ENCODE measurements at places on chromosomes 11 and 22. TPM values are rescaled to one million over a fixed set of nuclear protein-coding genes. Genes with fewer than 3 reads are reported as not detected.
A peak's percentile ranks its signal among the peaks of the same experiment; 100 is the strongest.

The TPH1 gene
- 0.32 TPM for total RNA-seq

The JAML gene
- total RNA-seq: not detected

The PGGHG gene
- 25.1 TPM for total RNA-seq

The TSPAN32 gene
- not detected for total RNA-seq

The FERMT3 gene
- total RNA-seq: 1.6 TPM

The ANKRD49 gene
- 10.3 TPM for total RNA-seq

DNA sequence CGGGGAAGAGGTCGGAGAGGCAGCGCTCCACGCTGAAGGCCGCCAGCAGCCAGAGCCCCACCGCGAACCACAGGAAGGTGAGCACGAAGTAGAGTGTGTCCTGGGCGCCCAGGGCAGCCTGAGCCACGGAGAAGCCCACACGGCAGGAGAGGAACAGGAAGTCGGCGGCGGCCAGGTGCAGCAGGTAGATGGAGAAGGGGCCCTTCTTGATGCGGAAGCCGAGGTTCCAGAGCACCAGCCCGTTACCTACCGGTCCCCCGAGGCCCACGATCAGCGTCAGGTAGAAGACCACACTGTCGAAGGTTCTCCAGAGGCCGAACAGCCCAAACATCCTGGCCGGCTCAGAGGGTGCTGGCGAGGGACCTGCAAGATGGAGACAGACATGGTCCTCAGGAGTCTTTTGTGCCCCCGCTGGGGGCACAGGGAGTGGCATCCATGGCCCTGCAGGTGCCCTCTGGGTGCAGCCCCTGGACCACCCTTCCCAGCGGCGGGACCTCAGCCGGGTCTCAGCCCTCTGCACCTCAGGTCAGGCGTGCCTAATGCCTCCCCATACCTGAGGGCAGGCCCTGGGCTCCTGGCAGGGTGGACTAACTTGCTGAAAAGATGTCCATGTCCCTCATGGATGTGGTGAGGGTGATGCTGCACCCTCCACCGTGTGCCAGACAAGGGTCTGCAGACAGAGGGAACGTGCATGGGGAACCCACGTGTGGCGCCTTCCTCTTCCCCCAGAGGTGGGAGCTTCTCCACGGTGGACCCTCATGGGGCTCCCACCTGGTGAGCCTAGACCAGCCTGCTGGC is at the start of gene MRGPRG:
Gene MRGPRG (minus strand): TSS at position 331 of the 798 bp plus-strand sequence. CDS start 0 bp downstream, at position 331.
- DNase-seq: no peak

GRCh38 chr22:30305906-30306626 is 16.8 kb upstream of the CASTOR1 start:
- DNase-seq: no peak

GRCh38 chr11:36693139-36693843 is 95.3 kb upstream of the RAG2 start:
- no peak for DNase-seq

DNA sequence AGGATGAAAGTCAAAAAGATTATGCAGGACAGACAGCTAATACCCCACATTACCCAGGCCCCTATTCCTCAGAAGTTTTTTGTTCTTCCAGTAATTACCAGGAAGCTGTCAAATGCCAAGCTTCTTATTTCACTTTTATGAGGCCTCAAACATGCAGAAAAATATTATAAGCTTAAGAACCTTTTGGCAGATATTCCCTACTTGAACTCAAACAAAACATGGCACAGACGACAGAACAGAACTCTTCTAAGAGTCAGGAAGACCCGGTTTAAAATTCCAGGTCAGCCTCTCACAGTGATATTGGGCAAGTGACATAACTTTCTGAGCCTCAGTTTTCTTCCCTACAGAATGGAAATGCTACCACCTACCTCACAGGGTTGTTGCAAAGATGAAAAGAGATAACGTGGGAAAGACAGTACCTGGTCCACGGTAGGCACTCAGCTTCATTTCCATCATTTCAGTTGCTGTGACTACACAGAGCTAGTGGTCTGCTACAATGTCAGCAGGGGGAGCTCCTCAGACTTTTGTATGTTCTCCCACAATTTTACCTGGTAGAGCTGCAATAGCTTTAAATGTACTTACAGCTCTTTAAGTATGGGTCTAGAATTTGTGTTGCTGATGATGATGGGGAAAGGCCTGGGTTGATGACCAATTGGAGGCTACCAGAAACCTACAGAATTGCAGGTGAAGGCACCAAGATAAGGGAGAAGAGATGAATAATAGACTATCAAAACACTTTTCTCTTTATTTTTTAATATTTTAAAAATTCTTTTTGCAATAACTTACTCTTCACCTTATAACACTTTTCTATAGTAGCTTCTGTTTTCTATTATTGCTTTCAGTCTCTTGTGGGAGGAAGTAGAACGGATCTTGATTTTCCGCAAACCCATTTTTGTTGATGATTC is 98.3 kb upstream of the CHRM4 start:
- peak; percentile 39 for DNase-seq

GRCh38 chr11:116334596-116334995 is 438.2 kb downstream of the BUD13 start:
- no peak for DNase-seq

GRCh38 chr22:44975427-44976262 is 34.2 kb downstream of the PHF21B start:
- DNase-seq: peak; percentile 56

GRCh38 chr11:60098508-60098907 is 10.0 kb downstream of the MS4A2 start:
- no peak for DNase-seq

DNA sequence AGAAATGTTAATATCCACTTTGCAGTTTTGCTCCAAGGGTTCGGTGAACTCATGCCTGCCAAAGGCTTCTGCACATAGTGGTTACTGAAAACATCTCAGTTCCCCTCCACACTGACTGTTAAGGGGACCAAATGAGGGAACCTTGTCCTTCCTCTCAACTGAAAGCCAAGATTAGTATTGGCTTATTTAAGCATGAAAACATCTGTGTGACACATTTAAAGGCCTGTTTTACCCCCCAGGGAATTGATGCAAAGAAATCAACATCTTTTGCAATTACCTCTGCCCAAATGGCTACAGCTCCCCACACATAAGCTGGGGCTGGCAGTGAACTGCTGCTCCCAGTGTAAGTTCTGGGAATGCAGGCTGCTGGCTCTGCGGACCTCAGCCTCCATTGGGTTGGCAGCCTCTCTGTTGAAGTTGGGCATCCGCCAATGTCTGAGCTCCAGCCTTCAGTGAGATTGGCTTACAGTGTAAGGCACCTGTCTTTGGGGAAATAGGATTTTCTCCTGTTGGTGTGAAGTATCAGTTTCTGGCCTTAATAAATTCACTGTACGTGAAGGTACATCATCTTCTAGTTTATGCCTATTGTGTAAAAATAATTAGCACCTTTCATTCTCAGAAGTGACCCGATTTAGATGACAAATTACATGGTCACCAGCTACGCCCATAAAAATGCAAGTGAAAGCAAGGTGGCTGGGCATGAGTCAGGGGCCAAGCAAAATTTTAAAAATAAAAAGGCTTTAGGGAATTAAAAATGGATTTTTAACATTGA is 213.4 kb upstream of the SYN3 start:
- peak; percentile 32 for DNase-seq

DNA sequence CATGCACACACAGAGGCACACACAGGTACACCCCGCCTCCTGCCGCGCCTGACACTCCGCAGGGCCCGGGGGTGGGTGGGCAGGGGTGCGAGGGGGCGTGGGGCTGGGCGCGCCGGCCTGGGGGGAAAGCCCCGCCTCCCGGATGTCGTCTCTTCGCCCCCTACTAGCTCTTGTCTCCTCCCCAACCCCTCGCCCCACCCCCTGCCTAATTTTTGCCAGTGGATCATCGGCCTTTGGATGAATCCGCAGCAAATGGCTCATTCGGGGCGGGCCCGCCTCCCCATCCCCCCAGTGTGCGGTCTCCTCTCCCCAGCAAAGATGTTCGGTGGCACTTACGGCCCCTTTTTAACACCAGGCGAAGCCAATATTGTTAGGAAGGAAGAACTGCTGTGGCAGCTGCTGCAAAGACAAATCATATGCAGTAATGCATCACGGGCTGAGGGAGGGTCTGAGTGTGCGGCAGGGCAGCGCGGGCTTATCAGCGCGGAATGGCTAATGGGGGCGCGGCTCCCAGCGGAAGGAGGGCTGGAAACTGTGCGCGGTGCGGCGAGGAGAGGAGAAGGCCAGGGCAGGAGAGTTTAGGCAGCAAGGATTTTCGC is 13.4 kb upstream of the NECTIN1 start:
- no peak for DNase-seq

- DNase-seq: no peak
These were observed 82.5 kb downstream of the MAML2 start for GRCh38 chr11:96260532-96260931.

GRCh38 chr11:62689421-62690183 is at the start of gene LRRN4CL:
TSS of gene LRRN4CL (minus strand) at chr11:62689530. CDS start at chr11:62688508, 1,022 bp downstream.
- peak; percentile 88 for DNase-seq

- DNase-seq: no peak
These were observed 1.8 kb downstream of the CD82 start for GRCh38 chr11:44566952-44567875.

DNA sequence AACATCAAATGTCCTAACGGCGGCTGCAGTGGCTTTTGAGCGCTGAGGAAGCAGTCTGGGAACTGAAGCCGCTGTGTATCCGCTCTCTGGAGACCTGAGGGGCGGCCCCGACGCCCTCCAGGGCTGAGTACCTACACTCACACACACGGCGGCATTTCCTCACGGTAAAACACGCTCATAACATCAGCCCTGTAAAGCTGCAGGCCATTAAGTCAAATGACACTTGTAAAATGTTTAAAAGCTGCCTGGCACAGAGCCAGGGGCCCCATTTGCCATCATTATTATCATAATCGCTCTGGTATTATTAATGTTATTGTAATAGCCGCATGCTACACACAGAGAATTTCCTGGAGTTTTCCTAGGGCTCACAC is 5.1 kb downstream of the CARS1 start:
- no peak for DNase-seq

DNA sequence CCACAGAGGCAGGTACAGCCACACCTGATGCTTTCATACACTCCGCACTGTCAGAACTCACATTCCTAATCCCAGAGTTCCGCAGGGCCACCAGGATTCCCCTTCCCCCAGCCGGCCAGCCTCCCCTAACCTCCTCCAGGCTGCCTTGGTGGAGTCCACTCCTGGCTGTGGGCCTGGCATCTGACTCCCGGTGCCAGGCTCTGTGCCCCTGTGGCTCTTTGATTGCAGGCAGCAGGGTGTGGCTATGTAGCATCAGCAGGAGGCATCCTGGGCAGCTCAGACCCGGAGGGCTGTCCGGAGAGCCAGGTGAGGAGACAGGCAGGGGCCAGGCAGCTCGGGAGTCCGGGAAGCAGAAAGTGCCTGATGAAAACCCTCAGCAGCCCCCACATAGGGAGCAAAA is 1432.9 kb downstream of the BRD1 start:
- DNase-seq: no peak

GRCh38 chr22:45629469-45630089 is 42.1 kb upstream of the ATXN10 start:
- no peak for DNase-seq

- DNase-seq: no peak
These were observed 863.6 kb downstream of the FAM181B start for GRCh38 chr11:81870066-81870412.

DNA sequence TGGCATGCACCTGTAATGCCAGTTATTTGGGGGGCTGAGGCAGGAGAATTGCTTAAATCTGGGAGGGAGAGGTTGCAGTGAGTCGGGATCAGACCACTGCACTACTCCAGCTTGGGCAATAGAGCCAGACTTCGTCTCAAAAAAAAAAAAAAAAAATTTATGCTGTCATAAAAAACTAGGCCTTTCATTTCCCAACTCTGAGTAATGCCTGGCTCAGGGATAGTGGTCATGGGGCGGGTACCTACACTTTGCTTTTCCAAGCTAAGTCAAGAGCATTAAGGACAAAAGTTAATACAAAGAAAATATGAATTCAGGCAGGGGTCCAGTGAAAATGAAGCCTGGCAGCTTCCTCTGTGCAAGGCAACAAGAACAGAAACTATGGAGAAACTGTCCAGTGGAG is 16.3 kb downstream of the CPSF7 start:
- no peak for DNase-seq

- DNase-seq: no peak
These were observed 106.6 kb upstream of the SLC22A12 start for GRCh38 chr11:64484191-64485022.

DNA sequence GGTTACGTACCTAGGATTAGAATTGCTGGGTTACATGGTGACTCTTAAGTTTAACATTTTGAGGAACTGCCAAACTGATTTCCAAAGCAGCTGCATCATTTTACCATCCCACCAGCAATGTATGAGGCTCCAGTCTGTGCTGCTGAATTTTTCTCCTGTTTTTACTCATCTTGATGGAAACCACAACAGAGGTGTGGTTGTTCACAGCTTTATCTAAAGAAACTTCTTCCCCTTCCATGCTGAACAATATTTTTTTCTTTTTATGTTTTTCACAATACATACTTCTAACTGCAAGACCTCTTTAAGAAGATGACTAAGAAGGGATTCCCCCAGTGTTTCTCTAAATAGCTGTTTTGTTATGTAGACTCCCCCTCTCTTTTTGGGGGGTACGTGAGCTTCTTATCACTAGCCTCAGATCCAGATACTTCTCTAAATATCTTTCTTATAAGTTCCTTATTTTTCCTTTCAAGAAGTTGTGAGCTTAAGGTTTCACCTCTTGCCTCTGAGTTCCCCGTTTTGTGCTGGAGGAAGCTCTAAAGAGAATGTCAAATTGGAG is 24.0 kb downstream of the TCP11L1 start:
- DNase-seq: peak; percentile 48

DNA sequence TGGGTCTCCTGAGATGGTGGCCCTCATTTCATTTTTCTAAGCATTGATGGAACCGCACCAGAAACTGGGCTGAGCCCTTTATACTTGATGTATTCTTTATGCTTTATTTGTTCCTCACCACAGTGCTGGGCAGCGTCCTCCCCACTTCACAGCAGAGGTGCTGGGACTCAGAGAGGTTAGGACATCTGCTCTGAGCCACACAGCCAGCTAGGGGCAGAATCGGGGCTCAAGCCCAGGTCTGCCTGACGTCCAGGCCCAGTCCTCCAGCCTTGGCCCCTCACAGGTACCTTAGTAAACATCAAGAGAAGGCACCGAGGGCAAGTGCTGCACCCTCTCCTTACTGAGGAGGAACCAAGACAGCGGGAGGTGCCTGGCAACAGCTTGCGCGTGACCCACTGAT is 20.2 kb upstream of the SHISAL1 start:
- DNase-seq: no peak

DNA sequence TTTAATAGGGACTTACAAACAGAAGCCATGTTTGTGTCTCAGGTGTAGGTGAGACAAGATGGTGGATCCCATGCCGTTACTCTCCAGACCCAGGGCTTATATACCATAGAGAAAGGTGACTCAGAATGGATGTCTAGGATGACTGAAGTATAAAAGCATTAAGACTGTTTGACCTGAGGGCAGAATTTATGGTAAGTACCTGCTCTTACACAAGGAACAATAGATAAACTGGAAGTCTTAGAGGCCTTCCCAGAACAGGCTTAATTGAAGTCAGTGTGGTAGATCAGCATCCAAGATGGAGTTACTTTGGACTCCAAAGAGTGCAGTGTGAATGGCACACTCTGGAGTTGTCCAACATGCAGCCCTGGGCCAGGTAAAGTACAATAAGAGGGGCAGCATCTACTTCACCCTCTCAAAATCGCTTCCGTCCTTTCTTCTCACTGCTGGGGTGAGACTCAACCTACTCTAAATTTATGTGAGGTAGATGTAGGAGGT is 387.0 kb upstream of the DDI1 start:
- no peak for DNase-seq

Data from astrocyte (in vitro differentiated cells and primary cell).